HS-5 (cell line): ENCODE measurements at places on chromosomes 5 and 9.

GRCh38 chr9:106869458-106869857 lies 6.5 kb downstream of the ZNF462 start:
- no peak for DNase-seq

DNA sequence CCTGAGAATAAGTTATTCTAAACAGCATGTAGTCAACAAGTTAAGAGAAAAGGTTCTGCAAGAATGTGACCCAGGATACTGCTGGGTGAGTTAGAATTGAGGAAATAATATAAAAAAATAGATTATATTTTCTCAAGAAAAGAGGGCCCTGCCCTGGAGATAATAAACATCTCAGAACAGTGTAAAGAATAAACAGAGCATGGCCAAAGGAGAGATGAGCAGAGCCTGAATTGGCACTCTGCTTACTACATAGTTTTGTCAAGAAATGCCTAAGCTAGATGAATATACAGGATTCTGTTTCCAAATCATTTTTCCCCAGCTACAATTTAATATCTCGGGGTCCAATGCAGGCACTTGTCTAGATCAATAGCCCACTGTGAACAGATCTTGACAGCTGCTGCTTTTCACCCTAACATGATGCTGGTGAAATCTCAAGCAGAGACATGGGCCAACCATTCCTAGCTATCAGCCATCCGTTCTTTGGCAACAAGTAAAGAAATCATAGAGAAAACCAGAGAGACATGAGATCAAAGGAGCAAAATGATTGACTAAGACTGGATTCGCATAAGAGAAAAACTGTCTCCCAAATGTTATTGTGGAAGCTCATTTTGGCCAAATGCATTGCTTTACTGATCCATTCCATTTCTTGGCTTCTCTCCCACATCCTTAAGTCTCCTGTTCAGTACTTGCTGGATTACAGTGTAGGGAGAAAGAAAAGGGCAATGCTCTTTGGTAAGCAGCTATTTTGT lies 173.2 kb downstream of the PRELID2 start:
- no peak for DNase-seq

DNA sequence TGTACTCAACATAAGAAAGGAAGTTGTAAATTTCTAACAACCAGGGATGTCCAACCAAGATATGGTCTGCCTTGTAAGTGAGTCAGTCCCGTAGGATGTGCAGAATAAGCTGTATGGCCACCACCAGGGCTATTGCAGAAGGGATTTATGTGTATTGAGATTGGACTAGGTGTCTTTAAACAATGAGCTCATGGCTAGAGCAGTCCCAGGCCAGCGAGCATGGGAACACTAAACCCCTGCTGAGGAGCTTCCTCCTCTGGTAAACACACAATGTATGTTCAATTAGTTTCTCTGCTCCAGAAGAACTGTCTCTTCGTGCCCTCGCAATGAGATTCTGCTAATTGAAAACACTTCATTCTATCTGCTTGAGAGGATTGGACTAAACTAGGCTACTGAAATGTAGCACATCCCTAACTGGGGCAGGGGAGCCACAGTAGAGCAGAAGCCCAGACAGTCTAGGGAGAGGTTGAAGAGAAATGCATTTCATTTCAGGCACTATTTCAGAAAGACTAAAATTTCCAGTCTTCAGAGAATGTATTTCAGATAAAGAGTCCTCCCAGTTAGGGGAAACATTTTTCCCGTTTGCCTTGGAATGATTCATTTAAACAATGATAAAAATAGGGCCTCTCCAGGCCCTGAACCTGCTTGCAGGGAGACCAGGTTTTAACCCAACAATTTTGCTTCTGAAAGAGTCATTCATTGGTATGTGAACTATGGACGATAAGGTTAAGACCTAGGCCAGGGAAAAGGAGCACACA lies 154.7 kb downstream of the FAM114A2 start:
- peak; percentile 54 for DNase-seq

DNA sequence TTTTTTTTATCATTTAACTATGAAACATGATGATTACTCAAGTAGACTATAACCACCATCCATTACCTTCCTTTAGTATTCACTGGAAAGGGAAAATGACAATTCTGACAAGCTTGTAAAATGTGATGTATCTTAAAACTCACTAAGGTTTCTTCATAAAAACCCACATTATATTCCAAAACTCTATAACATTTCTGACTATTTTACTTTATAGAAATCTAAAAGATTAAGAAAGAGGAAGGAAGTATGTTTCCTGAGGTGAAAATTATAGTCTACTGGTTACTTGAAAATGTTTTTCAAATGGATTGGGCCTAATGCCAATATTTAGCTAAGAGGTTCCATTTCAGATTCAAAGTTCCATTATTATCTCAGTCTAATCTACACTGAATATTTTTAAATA lies 1982.2 kb upstream of the C9orf72 start:
- DNase-seq, result no peak

- DNase-seq, result peak; percentile 80
Observed at GRCh38 chr5:144187699-144188294, 17.1 kb downstream of the KCTD16 start.

DNA sequence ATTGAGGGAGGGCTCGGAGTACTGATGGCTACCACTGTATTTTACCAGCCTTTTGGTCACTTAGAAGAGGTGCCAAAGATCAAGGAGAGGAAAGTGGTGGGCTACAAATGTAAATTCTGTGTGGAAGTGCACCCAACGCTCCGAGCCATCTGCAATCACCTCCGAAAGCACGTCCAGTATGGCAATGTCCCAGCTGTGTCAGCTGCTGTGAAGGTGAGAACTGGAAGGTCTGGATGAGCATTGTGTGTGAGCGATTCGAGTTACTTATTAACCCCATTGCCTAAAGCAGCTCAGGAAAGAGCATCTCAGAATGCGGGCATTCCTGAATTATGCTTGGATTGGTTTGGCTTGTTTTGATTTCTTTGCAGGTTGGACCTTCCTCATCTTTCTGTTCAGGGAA lies 67.5 kb downstream of the ZNF462 start:
- DNase-seq, result no peak

- DNase-seq, result no peak
Observed at GRCh38 chr5:146797658-146798057, 80.9 kb downstream of the PPP2R2B start.

- DNase-seq, result peak; percentile 26
Observed at GRCh38 chr9:92668746-92669526, 995 bp downstream of the IPPK start.

GRCh38 chr9:4315582-4316215 lies 15.8 kb upstream of the GLIS3 start:
- no peak for DNase-seq

- no peak for DNase-seq
Observed at GRCh38 chr5:160133071-160133917, 14.0 kb upstream of the PWWP2A start.

GRCh38 chr5:179614745-179615144 lies 8.7 kb downstream of the HNRNPH1 start:
- no peak for DNase-seq

- no peak for DNase-seq
Observed at GRCh38 chr9:124639637-124640036, 131.5 kb downstream of the NR6A1 start.

DNA sequence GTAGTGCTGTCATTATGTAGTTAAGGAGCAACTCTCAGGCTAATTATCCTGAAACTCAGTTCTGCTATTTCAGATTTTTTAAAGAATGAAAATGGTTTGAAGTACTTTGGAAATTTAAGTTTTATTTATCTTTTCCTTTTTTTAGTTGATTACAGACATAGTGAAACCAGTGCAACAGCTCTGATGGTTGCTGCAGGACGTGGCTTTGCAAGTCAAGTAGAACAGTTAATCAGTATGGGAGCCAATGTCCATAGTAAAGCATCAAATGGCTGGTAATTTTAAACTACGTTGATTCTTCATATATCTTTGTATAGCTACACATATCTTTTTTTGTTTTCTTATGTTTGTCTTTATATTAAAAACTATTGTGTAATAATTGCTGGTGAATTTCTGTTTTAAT lies 34.9 kb downstream of the YTHDC2 start:
- DNase-seq, result no peak

DNA sequence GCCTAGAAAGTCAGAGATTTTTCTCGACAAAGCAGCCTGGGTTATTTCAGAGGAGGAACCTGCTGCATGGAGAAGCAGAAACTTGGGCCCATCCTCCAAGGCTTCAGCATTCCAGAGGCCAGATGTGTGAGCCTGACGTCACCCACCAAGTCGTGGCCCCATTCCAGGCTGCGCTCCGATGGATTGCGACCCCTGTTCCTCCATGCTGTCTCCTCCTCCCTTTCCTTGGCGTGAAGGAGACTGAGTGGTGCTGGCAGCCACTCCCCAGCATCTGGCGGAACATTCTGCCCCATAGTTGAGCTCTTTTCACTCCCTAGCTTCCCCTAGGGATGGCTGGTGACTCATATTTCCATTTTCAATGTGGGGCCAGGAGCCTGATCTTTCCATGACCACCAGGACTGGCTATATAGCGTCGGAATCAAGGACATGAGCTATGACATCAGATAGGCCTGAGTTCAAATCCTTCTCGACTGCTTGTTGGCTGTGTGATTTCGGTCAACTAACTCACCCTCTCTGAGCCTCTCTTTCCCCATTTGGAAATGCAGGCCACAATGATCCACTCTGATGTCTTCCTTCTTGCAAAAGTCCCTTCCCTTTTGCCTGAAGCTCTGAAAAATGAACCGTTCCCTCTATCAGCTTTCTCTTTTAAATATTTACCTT lies 24.5 kb upstream of the DUSP1 start:
- DNase-seq, result peak; percentile 98

GRCh38 chr5:31995714-31996113 lies 178.4 kb downstream of the GOLPH3 start:
- no peak for DNase-seq

GRCh38 chr9:97411440-97411788 lies 482 bp upstream of the TDRD7 start:
- no peak for DNase-seq

DNA sequence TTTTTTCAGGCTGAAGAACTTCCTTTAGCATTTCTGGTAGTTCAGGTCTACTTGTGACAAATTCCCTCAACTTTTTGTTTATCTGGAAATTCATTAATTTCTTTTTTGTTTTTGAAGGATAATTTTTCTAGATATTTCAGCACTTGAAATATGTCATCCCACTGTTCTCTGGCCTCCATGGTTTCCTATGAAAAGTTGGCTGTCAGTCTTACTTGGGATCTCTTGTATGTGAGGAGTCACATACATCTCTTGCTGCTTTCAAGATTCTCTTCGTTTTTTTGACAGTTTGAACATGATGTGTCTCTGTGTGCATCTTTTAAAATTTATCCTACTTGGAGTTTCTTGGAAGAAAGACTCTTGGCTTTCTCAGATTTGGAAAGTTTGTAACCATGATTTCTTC lies 79.5 kb downstream of the RIC1 start:
- no peak for DNase-seq

- DNase-seq, result no peak
Observed at GRCh38 chr9:135666534-135667462, 3.7 kb downstream of the LCN9 start.

DNA sequence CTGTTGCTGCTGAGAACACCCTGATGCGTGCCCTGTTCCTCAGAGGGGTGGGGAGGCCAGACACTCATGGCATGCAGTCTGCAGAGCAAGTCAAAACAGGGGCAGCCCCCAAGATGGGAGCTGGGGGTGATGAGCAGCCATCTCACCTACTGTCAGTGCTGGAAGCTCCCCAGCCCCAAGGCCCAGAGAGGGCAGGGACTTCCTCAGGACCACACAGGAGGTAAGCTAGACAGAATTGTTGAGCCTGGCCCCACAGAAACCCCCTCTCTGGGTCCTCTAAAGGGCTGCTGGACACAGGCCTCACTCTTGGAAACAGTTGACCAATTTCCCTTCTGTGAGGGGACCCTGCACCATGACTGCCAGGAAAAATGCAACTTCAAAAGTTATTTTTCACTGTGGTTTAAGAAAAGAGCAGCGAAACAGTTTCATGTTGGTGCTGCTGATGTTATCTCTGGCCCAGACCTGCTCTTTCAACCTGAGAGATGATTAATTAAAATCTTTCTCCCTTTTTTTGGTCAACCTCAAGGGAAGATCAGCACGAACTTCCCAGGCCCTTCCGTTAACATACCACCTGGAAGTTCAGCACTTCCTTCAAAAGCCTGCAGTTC lies 9.6 kb downstream of the CSF2 start:
- no peak for DNase-seq

- DNase-seq, result no peak
Observed at GRCh38 chr5:154189819-154190594, 526 bp upstream of the GALNT10 start.

DNA sequence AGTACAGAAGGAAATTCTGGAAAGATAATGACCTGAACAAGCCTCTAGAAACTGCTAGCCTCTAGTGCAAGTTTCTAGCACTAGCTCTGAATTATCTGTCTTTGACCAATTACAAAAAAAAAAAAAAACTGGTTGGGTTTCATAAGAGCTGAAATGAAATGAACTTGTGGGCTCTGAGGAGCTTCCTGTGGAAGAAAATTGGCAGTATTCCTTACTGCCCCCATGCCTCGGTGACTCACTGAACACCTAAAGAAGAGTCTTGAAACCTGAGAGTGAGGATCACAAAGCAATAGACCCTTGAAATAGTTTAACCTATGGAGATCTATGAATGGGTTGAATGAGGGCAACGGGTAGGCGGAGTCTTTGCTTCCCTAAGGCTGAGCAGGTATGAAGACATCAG lies 263.6 kb upstream of the RASA1 start:
- DNase-seq, result no peak

DNA sequence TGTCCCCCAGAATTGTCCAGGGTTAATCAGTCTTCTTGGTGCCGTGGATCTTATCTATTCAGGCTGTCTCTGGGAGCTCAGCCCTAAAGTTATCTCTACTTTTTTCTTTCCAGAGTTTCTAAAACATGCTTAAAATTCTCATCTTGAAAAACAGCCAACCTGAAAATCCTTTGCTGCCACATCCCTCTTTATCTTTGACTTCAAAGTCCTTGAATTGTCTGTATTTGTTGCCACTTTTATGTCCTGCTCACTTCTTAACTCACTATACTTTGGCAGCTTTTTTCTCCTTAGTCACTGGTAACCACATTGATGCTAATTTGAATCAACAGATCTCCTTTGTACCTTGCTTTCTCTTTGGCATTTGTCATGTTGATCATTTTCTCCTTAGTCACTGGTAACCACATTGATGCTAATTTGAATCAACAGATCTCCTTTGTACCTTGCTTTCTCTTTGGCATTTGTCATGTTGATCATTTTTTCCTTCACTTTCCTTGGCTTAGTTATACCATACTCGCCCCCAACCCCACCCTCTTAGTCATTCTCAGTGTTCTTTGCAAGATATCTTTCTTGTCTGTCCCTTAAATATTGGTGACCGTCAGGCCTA lies 8.5 kb downstream of the DMXL1 start:
- DNase-seq, result no peak

GRCh38 chr5:98975223-98975622 lies 46.4 kb upstream of the CHD1 start:
- no peak for DNase-seq

DNA sequence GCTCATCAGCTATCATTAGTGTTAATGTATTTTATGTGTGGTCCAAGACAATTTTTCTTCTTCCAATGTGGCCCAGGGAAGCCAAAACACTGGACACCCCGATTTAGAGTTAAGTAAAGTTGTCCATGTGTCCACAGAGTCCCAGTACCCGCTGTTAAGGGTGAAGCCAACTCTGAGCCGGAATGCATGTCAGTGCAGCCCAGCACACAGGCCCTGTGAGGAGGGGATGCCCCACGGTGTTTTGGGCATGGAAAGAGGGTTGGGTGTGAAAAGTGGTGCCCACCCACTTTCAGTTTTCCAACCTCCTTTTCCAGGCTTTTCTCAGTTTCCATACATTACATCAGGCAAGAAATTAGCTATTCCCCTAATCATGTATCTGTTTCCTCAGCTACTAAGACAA lies 24.4 kb downstream of the SHC3 start:
- DNase-seq, result no peak

GRCh38 chr5:89315286-89316100 lies 432.5 kb upstream of the MEF2C start:
- DNase-seq, result no peak

- DNase-seq, result no peak
Observed at GRCh38 chr9:33924978-33925797, 108.2 kb downstream of the UBE2R2 start.
